ENCODE measurements at places on chromosomes 5 and 9.
A peak's percentile ranks its signal among the peaks of the same experiment; 100 is the strongest.

DNA sequence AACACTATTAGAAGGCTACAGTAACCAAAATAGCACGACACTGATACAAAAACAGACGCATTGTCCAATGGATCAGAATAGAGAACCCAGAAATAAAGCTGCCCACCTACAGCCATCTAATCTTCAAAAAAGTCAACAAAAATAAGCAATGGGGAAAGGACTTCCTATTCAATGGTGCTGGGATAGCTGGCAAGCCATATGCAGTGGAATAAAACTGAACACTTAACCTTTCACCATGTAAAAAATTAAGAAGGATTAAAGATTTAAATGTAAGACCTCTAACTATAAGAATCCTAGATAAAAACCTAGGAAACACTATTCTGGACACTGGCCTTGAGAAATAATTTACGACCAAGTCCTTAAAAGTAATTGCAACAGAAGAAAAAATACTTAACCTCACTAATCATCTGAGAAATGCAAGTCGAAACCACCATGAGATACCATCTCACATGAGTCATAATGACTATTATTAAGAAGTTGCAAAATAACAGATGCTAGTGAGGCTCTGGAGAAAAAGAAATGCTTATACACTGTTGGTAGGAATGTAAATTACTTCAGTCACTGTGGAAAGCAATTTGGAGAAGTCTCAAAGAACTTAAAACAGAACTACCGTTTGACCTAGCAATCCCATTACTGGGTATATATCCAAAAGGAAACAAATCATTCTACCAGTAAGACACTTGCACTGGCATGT lies 203.3 kb upstream of the CDH9 start:
- peak; percentile 96 for DNase-seq

GRCh38 chr9:76725011-76725546 lies 39.2 kb upstream of the PCA3 start:
- no peak for DNase-seq

DNA sequence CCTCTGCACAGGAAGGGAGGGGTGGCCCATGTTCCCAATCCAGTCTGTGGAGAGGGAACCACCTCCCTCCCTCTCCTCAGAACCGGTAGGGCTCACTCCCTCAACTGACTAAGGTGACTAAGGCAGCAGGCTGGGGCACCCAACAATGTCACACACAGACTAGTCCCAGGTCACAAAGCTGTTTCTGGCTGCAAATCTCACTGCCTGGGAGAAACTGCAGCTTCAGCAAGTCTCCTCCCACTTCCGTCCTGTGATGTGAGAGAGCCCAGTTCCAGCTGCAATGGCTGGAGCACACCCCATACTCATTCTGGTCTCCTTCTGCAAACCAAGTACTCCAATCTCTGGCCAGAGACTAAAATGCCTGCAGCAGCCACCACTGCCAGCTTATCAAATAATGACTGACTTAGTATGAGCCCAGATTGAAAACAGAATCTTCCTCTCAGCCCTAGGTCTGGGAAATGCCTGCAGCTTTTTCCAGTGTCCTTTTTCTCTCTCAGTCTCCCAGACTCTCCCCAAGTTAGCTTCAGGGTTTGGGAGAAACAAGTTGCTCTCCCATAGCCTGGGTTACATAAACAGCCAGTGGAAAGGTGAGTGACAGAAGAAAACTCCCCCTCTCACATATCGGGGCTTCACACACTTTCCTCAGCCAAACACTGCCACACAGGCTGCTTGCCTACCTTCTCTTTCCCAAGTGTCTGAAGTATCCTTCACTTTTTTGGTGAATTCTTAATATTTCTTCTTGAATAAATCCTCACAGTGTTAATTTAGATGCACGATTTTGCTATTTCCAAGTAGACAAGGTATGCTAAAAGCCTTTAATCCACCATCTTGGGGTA lies 247.4 kb upstream of the RASA1 start:
- DNase-seq = no peak

DNA sequence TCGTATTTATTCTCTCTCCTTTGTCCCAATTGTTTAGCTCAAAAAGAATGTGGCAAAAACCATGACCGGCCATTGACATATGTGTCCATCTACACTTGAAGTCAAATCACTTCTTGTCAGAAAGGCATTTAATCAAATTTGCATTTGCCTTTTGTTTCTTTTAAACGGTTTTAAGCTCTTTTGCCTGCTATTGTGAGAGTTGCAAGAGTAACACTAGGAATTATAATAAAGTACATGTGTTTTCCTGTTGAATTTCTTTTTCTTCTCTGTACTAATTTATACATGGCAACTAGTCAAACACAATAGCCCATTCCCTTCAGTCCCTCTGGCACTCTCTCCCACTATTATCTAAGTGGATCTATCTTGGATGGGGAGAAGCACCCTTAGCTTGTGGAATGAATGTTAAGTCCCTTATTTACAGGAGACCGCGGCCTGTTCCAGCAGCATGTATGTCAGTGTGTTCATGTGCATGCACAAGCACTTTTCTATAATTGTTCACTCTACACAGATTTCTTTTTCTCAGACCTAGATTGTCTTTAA lies 3.2 kb downstream of the ADAMTSL1 start:
- DNase-seq = no peak

DNA sequence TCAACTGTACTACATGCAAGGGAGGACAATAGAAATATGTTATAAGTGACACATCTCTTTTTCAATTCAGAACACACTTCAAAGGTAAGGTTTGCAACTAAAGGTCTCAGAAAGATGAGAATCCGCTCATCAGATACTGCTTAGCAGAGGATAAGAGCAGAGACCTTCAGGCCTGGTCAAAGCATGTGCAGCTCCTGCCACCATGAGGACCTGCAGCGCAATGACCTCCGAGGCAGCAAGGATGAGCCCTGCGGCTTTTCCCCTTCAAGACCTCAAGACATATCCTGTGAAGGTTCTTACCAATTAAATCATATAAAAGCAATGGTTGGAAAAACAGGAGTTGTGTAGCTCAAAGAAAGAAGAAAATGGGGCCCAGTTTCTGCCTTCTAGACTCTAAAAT lies 135.8 kb downstream of the TRIM36 start:
- no peak for DNase-seq

All from BJ (cell line).